Epithelial cell of esophagus (primary cell): ENCODE measurements at places on chromosomes 6 and 20.
A peak's percentile ranks its signal among the peaks of the same experiment; 100 is the strongest.

DNA sequence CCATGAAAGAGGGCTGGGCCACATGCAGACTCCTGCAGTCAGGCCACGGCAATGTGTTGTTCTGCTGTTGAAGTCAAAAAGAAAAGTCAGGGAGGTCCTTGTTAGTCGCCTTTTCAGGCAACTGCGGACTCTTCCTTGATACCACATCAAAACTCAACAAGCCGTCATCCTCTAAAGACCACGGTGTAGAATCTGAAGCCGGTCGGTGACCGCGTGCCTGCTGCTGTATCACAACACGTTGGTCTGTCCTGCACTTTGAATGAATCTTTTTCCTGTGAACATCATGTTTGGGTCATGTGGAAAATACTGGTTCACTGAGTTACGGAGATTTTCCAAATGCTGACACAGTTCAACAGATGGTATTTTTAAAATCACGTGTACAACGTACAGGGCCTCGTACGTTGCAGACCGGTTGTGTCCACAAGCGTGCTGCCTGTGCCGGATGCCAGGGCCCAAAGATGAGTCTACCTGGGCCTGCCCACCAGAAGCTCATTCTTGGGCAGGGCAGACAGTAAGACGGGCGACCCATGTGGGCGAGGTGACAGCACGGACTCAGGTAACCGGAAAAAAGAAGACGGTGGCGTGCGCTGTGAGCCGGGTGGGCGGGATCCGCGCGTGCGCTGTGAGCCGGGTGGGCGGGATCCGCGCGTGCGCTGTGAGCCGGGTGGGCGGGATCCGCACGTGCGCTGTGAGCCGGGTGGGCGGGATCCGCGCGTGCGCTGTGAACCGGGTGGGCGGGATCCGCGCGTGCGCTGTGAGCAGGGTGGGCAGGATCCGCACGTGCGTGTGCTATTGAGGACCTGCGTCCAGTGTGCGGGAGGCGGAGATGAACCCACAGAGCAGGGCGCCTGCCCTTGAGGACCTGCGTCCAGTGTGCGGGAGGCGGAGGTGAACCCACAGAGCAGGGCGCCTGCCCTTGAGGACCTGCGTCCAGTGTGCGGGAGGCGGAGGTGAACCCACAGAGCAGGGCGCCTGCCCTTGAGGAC is 114.5 kb downstream of the FAM120B start:
- no peak for DNase-seq

DNA sequence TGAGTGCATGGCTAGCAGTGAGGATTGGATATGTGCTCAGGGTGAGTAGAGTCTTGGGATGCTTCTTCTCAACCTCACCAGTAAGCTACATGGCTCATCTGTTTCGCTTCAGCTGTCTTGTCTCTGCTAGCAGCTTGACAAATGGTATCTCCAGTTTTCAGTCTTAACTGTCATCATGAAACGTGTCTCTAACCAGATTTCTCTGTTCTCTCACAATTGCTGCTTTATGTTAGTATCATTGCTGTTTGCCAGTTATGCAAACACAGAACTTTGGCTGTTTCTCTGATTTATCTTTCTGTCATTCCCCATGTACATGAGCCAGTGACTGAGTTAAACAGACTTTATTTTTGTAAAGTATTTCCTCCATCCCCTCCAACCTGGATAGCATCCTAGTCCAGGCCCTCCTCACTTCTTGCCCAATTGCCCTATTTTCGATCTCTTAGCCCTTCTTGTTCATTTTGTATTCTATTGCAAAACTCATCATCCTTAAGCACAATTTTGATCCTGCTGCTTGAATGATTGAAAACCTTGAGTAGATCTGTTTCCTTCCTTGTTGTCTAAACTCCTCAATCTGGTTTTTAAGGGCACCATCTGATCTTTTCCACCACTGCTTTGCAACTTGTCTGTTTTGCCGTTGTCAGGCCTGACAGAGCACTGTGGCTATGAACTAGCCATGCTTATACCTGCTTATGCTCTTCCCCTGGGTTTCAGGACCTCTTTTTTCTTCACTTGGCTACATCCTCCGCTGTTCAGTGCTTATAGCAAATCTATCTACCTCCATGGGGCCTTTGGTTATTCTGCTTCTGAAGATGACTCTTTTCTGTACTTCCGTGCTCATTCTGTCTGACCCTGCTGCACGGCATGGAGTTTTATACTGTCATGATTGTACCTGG is 37.7 kb upstream of the ADIG start:
- DNase-seq: no peak

GRCh38 chr20:11047559-11047958 is 373.8 kb upstream of the JAG1 start:
- peak; percentile 94 for DNase-seq

- DNase-seq: no peak
Measured at GRCh38 chr20:63328718-63329275, 32.4 kb downstream of the CHRNA4 start.

- DNase-seq: no peak
Measured at GRCh38 chr6:35047265-35048011, 93.7 kb downstream of the TCP11 start.

GRCh38 chr6:157615951-157616350 is 207.1 kb upstream of the SNX9 start:
- DNase-seq: no peak

DNA sequence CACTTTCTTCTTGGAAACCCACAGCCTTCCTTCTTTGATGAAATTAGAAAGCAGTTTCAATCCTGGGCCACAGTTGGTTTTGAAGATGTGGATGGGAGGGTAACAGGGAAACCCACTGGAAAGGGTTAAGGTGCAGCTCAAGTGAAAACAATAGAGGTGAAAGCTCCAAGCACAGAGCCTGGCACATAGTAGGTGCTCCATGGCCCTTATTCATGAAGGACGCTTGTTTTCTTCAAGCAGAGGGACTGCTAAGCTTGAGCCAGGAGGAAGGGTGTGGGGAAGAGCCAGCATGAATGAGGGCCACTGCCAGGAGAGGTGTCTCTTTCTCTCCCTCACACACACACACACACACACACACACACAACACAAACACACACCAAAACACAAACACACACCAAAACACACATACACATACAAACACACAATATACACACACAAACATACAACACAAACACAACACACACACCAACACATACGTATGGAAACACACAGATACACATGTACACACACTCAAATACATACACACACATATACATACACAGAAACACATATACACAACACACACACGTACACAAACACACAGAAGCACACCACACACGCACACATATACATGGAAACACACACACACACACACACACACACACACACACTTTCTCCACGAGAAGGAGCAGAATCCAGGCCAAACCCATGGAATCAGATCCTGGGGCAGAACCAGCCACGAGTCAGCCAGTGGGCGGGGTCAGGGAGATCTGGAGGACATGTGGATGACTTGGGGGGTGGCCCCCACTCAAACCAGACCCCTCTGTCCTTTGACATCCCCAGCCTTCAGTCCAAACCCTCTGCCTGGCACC is 23.7 kb upstream of the RBPJL start:
- DNase-seq: no peak

DNA sequence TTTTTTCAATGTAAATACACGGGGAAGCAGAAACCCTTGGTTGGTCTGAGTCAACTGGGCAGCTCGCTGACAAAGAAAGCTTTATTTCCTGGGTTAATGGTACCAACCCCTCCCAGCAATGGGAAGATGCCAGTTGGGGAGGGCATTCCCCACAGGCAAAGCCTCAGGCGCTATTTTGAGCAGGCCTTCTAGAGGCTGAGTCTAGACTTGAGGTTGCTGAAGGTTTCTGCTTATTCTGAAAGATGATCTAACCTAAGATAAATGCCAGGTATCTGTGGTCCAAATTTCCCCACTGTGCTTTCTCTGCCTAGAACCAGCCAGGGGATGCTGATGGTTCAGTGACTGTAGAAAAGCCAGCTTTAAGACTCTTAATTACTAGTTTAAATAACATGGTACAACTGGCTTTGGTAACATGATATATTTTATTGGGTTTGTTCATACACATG is 172.5 kb upstream of the JARID2 start:
- peak; percentile 88 for DNase-seq

GRCh38 chr6:170438861-170439260 is 114.2 kb downstream of the PSMB1 start:
- DNase-seq: no peak

DNA sequence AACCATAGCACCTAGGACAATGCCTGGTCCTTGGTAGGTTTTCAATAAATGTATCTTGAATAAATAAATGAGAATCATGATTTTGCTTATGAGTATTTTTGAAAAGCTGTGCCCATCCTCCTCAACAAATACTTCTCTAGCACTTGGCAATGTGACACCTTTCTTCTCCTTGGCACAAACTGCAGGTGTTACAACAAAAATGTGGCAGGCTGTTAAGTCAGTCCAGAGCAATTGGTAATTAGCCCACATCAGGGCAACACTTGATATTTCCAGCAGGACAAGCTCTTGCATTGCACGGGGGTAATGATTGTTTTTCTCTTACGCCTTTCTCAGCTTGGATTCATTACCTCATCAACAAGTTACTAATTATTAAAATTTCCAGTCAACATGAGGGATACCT is 31.6 kb upstream of the SNX9 start:
- DNase-seq: no peak

- peak; percentile 94 for DNase-seq
Measured at GRCh38 chr6:138593124-138593877, 94.0 kb upstream of the NHSL1 start.

DNA sequence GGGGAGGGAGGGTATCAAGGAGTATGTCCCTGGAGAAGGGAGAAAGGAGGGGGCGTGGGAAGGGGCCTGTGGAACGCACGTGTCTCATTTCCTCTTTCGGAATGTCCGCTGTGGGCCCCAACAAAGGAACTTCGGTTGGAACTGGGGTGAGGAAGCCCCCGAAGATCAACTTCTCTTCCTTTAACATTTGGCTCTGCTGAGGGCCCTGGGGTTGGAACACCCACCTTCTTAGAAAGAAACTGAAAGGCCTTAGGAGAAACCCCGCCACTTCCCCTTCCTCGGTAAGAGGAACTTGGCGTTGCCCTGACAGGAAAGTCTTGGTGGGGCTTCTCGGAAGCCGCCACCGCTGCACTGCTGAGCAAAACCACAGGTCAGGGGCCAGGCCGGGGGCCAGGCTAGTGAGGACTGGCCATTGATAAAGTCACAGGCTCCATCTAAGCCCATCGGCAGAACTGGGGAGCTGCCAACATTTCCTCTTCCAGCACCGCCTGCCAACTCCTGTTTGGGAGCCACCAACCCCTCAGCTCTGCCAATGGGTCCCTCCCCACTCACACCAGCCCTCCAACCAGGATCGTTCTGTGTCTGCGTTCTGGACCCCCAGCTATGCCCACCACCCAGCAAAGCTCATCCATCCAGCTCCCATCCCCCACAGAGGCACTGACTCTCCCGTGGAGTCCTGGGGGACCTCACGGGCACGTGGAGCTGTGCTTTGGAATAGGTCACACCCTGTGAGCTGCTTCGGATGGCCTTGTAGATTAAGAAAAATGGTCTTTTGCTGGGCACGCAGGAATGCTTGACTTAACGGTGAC is 44.8 kb downstream of the FGD2 start:
- no peak for DNase-seq

- no peak for DNase-seq
Measured at GRCh38 chr6:15456422-15456821, 206.4 kb downstream of the DTNBP1 start.

DNA sequence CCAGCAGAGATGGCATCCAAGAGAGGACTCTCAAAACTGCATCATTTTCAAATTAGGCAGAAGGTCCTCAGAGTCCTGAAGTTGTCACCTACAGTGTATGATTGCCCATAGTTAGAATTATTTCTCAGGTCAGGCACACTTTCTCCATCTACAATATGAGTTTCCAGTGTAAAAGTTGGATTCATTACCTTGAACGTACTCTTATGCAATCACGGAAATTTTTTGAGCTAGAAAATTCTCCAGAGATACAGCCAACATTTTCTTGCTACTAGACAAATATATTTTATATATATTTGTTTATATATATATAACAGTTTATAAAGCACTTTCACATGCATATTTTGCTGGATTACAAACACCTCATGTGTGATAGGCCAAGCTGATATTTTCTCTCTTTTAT is 29.4 kb upstream of the SERPINB1 start:
- no peak for DNase-seq

GRCh38 chr6:16540804-16541752 is 220.2 kb downstream of the ATXN1 start:
- no peak for DNase-seq

DNA sequence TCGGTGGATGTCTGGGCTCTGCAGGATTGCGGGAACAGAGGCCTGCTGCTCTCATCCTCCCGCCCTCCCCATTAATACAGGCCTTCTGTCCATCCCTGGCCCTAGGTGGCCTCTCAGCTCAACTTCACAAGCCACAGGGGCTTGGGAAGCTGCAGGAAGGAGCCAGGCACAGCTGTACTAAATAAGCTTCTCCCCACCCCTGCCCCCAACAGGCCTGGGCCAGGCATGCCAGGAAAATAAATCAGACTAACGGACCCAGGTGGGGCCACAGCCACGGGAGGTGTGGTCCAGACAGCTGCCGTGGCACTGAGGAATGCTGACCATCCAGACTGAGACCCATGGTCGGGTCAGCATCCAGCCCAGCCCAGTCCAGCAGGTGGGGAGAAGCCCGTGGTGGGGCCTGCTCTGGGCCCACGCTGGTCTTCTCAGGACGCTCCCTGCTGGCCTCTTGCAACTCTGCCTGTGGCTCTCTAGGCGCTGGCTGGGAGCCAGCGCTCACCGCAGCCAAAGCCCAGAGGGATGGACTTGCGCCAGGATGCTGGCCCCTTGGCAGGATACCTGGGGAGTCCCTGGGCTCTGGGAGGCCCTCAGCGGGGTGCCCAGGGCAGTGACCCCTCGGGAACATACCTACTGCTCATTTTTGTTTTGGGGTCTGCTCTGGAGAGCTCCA is 8.6 kb upstream of the YTHDF1 start:
- peak; percentile 55 for DNase-seq

GRCh38 chr20:57400231-57400701 is 9.1 kb downstream of the RBM38 start:
- no peak for DNase-seq

DNA sequence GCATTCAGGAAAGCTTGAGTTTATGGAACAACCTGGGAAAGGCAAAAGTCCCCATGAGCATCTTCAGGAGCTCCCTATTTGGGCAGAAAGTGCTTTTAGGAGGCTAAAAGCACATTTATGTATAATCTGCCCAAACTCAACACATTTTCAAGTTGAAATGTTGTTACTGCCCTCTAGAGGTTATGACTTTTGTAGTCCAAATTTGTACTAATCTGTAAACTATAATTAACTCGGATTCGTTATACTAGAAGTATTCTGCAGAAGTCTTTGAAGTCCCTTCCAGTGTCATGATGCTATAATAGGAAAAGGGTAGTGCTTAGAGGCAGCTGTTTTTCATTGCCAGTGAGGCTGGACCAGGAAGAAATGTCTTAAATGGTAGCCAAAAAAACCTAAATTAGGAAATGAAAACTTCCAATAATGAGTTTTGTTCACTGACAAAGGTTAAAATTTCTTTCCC is 44.8 kb upstream of the EMILIN3 start:
- peak; percentile 36 for DNase-seq

- no peak for DNase-seq
Measured at GRCh38 chr20:434661-435419, 26.7 kb downstream of the RBCK1 start.

DNA sequence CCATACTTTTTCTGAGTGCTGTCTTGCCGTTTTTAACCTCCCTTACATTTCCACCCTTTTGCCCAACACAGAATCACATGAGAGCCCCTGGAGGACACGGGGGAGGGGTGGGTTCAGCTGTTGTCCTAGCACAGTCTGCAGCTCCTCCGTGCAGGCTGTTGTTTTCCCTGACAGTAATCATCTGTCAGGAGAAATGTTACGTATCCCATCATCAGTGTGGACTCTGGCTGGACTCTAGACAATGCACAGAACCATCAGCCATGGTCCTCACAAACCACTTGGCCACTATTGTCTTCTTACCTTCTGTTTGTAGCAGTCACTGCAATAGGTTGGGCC is 92.1 kb downstream of the RIN2 start:
- DNase-seq: no peak
